ENCODE measurements at places on chromosomes 4 and X. TPM values are rescaled to one million over a fixed set of nuclear protein-coding genes. Genes with fewer than 3 reads are reported as not detected.

DNA sequence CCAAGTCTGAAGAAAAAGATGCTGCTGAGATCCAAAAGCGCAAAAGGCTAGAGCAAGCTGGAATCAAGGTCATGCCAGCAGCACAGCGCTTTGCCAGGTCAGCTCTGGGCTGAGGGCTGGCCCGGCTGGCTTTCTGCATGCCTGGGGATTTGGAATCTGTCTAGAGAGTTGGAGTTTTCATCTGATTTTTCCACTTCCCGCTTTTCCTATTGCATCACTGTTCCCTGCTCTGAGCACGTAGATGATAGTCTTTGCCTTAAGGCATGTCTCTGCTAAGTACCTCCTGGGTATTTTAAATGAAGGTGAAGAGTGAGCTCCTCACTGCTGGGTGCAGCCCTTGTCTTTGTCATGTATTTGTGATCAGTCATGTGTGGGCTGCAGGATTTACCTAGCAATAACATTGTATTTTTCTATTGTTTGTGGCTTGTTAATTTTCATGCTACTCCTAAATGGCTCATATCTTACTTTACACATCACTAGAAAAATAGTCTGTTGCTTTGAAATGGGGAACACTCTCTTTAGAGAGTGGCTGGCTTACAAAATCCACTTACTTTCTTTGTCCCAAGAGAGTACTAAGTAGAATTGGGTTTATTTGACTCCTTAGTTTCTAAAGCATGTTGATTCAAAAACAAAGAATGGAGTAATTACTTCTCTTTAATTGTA is 82.8 kb downstream of the LIMCH1 start:
- DNase-seq = peak; percentile 78
- no peaks in the 10 kb centered on the region for H3K27me3 ChIP-seq
- peak overlapping the region; percentile 29 for H3K27ac ChIP-seq
- H3K4me1 ChIP-seq = peaks cover 3% of the 10 kb centered on the region
- no peaks in the 10 kb centered on the region for H3K36me3 ChIP-seq

- peaks cover 5% of the 10 kb centered on the region for H3K36me3 ChIP-seq
- no peak overlapping the region for H3K4me3 ChIP-seq
- no peaks in the 10 kb centered on the region for H3K27me3 ChIP-seq
- no peak overlapping the region for H3K27ac ChIP-seq
- no peak for DNase-seq
Measured at GRCh38 chr4:37648084-37648817, 37.9 kb downstream of the RELL1 start.

GRCh38 chr4:84611531-84611930 is 28.6 kb downstream of the CDS1 start:
- H3K36me3 ChIP-seq = no peaks in the 10 kb centered on the region
- no peak for DNase-seq
- H3K4me1 ChIP-seq = no peaks in the 10 kb centered on the region
- no peak overlapping the region for H3K4me3 ChIP-seq
- no peaks in the 10 kb centered on the region for H3K27me3 ChIP-seq

- no peak overlapping the region for H3K27ac ChIP-seq
- H3K4me1 ChIP-seq = no peaks in the 10 kb centered on the region
- H3K4me3 ChIP-seq = no peak overlapping the region
- no peaks in the 10 kb centered on the region for H3K27me3 ChIP-seq
- DNase-seq = no peak
- H3K36me3 ChIP-seq = no peaks in the 10 kb centered on the region
Measured at GRCh38 chr4:154569028-154569427, 6.2 kb downstream of the FGB start.

GRCh38 chrX:42276982-42277690 is 353.8 kb upstream of the CASK start:
- H3K4me1 ChIP-seq = no peaks in the 10 kb centered on the region
- no peaks in the 10 kb centered on the region for H3K36me3 ChIP-seq
- H3K4me3 ChIP-seq = no peak overlapping the region

DNA sequence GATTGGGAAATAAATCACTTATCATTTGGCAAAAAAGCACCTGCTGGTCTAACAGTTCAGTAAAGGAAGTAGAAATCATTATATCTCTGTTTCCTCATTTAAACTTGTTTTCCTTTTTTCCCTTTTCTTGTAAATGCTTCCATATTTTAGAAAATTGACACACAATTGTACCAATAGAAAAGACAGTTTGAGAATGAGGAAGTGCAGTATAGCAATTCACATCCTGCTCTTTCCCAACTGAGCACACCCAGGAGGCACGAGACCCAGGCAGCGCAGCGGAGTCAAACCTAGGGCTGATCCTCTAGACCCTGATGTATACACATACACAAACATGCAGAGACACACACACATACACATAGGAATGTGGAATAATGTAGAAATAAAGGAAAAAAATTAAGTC is 74.8 kb upstream of the PACRGL start:
- no peaks in the 10 kb centered on the region for H3K4me1 ChIP-seq
- peak; percentile 70 for DNase-seq
- H3K27me3 ChIP-seq = no peaks in the 10 kb centered on the region
- H3K27ac ChIP-seq = no peak overlapping the region
- no peak overlapping the region for H3K4me3 ChIP-seq
- H3K36me3 ChIP-seq = no peaks in the 10 kb centered on the region

GRCh38 chr4:6011271-6011671 is 7.0 kb downstream of the C4orf50 start:
- no peaks in the 10 kb centered on the region for H3K4me1 ChIP-seq
- DNase-seq = no peak
- H3K27me3 ChIP-seq = no peaks in the 10 kb centered on the region
- H3K27ac ChIP-seq = no peak overlapping the region
- H3K4me3 ChIP-seq = no peak overlapping the region

GRCh38 chrX:79259073-79259689 is 108.0 kb downstream of the ITM2A start:
- H3K36me3 ChIP-seq = no peaks in the 10 kb centered on the region
- no peaks in the 10 kb centered on the region for H3K4me1 ChIP-seq
- no peaks in the 10 kb centered on the region for H3K27me3 ChIP-seq
- no peak for DNase-seq
- no peak overlapping the region for H3K4me3 ChIP-seq
- H3K27ac ChIP-seq = no peak overlapping the region

DNA sequence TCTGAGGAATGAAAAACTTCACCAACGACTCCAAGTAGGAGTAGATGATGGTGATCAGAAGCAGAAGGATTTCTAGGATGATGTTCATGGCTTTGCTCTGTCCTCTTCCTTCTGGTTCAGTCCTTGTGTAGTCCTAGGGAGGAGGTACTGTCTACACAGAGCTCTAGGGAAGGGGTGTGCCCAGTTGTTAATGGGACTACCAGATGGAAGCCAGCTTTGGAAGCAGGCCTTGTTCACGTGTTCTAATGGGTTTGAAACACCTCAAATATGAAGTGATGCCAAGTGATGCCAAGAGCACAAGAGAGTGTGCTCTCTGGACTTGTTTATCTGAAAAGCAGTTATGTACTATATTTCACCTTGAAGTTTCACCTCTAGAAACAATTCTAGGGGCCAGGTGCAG is at the start of gene HSD17B13:
TSS of gene HSD17B13 (minus strand) at position 129 of the 400 bp plus-strand sequence. CDS start at position 88, 41 bp downstream.
- H3K4me3 ChIP-seq = no peak within 1 kb of the TSS
- H3K36me3 ChIP-seq = no peaks in the 10 kb centered on the region
- no peak within 1 kb of the TSS for H3K27ac ChIP-seq
- H3K4me1 ChIP-seq = no peaks in the 10 kb centered on the region
- no peaks in the 10 kb centered on the region for H3K27me3 ChIP-seq
- no peak for DNase-seq

- H3K4me3 ChIP-seq = no peak overlapping the region
- H3K36me3 ChIP-seq = no peaks in the 10 kb centered on the region
- no peaks in the 10 kb centered on the region for H3K27me3 ChIP-seq
- H3K4me1 ChIP-seq = no peaks in the 10 kb centered on the region
- no peak overlapping the region for H3K27ac ChIP-seq
- no peak for DNase-seq
Measured at GRCh38 chrX:84729408-84729807, 227.2 kb upstream of the HDX start.

DNA sequence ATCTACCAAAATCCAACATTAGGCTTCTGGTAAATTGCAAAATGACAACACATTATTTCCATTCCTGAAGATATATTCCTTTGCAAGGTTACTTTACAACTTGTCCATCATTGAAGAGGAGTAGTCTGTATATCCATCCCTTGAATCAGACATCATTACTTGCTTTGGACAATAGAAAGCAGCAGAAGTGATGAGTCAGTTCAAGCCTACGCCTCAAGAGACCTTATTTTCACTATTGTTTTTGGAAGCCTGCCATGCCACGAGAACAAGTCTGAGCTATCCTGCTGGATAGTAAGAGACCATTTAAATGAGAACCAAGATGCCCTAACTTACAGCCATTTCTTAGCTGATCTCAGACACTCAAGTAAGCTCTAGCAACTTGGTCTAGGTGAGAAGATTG is 246.0 kb upstream of the HHIP start:
- no peak overlapping the region for H3K27ac ChIP-seq
- no peaks in the 10 kb centered on the region for H3K27me3 ChIP-seq
- H3K36me3 ChIP-seq = no peaks in the 10 kb centered on the region
- no peak overlapping the region for H3K4me3 ChIP-seq
- peak; percentile 29 for DNase-seq
- peaks cover 4% of the 10 kb centered on the region for H3K4me1 ChIP-seq

GRCh38 chr4:24769571-24769970 is 25.8 kb upstream of the SOD3 start:
- no peaks in the 10 kb centered on the region for H3K4me1 ChIP-seq
- DNase-seq = no peak
- no peak overlapping the region for H3K4me3 ChIP-seq
- H3K27ac ChIP-seq = no peak overlapping the region
- H3K27me3 ChIP-seq = no peaks in the 10 kb centered on the region

GRCh38 chr4:10738826-10739489 is 54.4 kb upstream of the CLNK start:
- no peaks in the 10 kb centered on the region for H3K36me3 ChIP-seq
- H3K4me3 ChIP-seq = no peak overlapping the region
- no peak for DNase-seq
- no peaks in the 10 kb centered on the region for H3K4me1 ChIP-seq

DNA sequence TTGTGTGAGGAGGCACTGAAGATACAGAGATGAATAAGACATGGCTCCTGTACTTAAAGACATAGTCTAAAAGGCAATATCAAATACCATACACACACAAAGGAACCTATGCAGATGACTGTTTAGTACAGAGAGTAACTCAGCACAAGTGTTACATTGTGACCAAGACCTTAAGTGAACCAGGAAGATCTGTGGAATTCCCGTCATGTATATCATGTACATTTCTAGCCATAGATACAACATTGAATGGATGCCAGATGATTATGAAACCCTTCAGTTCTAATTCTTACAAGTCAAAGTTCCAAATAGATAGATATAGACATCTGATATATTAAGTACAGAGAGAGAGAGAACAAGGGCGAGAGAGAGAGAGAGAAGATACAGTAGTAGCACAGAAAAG is 73.2 kb downstream of the PAK3 start:
- no peak for DNase-seq
- H3K4me1 ChIP-seq = no peaks in the 10 kb centered on the region
- no peak overlapping the region for H3K4me3 ChIP-seq
- H3K27me3 ChIP-seq = no peaks in the 10 kb centered on the region
- no peak overlapping the region for H3K27ac ChIP-seq

DNA sequence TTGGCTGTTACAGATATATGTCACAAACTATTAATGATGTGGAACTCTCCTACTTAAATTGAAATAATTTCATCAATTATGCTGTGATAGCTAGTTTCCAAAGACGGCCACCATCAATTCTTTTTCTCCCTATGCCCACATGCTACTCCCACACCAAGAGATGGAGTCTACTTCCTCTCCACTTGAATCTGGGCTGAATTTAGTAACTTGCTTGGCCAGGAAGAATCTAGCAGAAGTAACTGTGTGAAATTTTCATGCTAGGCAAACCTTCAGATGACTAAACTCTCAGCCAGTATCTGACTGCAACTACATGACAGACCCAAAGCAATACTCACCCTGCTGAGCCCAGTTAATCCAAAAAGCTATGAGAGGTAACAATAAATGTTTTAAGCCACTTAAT is 3.2 kb downstream of the SEPSECS start:
- no peaks in the 10 kb centered on the region for H3K36me3 ChIP-seq
- no peak overlapping the region for H3K27ac ChIP-seq
- no peaks in the 10 kb centered on the region for H3K4me1 ChIP-seq
- H3K27me3 ChIP-seq = no peaks in the 10 kb centered on the region

DNA sequence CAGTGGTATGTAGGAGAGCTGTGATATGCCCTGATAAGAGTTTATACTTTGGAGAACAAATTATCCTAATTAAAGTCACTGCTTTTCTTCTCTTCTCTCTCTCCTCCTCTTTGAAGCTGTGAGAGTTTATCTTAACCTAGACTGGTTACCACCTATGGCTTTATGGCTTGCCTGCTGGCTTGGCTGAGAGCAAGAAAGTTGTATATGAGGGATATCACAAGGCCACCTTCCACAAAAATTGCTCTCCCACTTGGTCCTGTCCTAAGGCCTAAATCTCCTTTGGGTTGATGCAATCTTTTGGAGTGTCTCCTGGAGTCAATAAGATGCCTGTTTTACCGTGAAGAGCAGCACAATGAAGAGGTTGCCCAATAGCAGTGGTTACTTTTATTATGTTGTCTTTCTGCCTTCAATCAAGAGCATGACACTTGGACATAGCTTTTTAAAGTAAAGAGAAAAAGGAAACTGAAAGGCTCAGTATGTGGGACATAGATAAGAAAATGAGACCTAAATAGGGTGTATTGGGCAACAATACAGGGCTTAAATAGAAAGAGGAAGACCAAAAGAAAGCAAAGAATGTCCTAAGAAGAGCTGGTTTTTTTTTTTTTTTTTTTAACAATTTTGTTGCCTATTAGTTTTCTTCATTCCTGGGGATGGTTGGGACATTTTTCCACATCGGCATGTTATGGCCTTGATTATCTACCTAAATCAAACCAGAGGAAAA is 9.2 kb downstream of the GUCY1A1 start:
- no peaks in the 10 kb centered on the region for H3K27me3 ChIP-seq
- peak overlapping the region; percentile 4 for H3K27ac ChIP-seq
- H3K36me3 ChIP-seq = no peaks in the 10 kb centered on the region
- H3K4me3 ChIP-seq = peak overlapping the region; percentile 38
- H3K4me1 ChIP-seq = peaks cover 6% of the 10 kb centered on the region

DNA sequence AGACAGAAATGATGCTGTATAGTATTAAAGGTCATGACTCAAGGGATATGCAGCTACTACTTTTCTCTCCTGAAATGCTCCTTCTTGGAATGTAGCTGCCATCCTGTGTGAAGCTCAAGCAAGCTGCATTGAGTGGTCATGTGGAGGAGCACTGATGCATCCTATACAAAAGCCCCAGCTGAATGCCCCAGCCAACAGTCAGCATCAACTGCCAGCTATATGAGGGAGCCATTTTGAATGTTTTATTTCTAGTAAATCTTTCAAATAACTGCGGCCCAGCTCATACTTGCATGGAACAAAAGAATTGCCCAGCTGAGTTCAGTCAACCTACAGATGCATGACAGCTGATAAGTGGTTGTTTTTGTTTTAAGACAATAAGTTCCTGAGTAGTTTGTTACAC is 165.0 kb upstream of the GEMIN8 start:
- H3K4me3 ChIP-seq = no peak overlapping the region
- no peak overlapping the region for H3K27ac ChIP-seq
- no peaks in the 10 kb centered on the region for H3K4me1 ChIP-seq
- no peaks in the 10 kb centered on the region for H3K27me3 ChIP-seq

Gene CCSER1
- total RNA-seq = 9.3 TPM

Gene HEPH
- 67.8 TPM for total RNA-seq

Gene POU3F4
- total RNA-seq = 0.09 TPM

Gene GJB1
- not detected for total RNA-seq

Gene CITED1
- not detected for total RNA-seq

Gene FOXR2
- not detected for total RNA-seq

Data from aorta (tissue), 5 donors.